ENCODE measurements at places on chromosomes 1 and 21.

DNA sequence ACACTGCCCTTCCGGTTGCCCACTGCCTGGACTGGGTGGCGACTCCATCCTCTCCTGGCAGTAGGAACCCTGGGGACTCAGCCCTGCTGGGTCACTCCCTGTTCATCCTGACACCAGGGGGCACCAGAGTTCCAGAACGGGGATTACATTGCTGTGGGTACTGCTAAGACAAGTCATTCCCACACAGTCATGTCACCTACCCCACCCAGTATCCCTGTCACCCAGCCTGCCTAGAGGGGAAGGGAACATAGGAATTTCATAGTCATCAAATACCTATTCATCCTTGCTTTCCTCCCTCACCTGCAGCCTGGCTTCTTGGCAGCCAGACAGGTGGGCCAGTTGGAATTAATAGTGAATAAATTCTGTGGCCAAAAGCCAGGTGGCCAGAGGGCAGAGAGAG, 9.8 kb upstream of the SFN start:
- DNase-seq, result peak; percentile 62

DNA sequence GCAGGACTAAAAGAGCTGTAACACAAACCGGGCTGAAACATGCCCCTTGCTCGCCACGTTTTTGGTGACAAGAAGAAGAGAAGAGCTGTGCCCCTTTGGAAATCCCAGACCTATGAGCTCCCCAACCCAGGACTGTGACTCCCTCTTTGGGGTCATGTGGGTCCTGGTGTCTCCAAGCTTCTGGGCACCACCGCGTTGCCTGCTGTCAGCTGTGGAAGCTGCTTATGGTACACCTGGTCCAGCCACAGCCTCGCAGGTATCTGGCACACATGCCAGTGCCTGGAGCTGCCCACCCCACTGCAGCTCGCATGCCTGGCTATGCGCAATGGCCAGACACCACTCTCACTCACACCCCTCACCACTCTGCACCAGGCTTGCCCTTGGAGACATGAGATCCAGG, 171.8 kb downstream of the MATN1 start:
- no peak for DNase-seq

DNA sequence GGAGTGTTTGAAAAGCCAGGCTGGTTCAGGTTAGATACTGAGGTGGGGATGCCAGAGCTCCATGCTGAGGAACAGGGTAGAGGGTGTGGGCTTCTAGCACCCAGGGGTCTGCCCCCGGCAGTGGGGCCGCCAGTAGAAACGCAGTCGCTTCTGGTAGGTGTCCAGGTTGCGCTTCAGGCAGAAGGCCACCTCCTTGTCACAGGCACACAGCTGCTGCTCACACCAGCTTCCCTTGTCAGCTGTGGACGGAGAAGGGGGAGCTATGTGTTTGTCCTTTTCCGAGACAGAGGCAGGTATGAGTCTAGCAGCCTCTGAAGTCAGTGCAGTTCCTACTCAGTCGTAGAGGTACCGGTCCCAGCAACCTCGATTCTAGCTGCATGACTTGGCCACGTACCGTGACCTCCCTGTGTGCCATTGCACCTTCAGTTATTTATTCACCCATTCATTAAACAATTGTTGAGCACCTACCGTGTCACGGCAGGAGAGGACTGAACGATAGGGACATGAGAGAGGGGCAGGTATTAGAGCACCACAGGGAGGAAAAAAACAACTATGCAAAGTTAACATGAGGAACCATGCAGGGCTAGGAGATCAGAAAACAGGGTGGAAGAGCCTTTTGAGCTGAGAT, 5.2 kb downstream of the PLA2G2D start:
- DNase-seq, result no peak

GRCh38 chr21:31042080-31042464, 3.8 kb upstream of the KRTAP19-8 start:
- DNase-seq, result no peak

GRCh38 chr1:1270813-1271212, 2.8 kb downstream of the UBE2J2 start:
- no peak for DNase-seq

DNA sequence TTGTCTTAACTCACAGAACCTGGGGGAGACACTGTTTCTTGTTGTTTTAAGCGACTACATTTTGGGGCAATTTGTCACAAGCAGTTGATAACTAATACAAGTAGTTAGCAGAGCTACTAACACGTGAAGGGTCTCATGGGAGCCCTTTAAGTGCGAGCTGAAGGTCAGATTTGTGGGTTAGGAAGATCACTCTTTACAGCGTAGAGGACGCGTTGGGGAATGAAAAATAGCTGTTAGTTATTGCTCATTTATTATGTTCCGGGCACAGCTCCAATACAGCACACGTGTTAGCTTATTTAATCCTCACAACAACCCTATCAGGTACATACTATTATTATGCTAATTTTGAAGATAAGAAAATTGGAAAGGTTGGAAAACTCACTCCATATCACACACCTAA, 95.9 kb downstream of the ACTL8 start:
- no peak for DNase-seq

DNA sequence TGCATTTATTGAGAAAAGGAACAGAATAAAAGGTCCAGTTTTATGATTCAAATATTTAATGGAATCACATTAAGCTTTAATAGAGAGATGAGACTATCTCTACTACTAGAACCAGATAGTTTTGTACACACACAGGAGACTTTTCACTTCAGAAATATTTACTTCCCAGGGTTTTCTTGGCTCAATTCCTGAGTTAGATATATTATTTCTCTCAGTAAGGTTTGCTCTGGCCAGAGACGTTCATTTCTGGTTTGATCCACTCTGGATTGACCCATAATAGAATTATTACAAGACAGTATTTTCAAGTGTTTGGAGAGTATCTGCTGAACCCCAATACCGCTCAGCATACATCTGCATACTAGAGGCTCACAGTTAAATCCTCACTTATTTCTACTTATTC, 1.3 kb upstream of the RCOR3 start:
- no peak for DNase-seq

DNA sequence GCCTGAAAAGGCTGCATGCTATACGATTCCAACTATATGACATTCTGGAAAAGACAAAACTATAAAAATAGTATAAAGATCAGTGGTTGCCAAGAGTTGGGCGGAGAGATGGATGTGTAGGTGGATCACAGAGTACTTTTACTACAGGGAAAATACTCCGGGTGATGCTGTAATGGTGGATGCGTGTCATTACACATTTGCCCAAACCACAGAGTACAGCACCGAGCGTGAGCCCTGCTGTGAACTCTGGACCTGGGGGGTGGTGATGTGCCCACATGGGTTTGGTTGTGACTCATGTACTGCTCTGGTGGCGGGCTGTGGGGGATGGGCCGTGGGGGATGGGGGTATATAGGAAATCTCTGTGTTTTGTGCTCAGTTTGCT, 162.7 kb upstream of the COL6A1 start:
- peak; percentile 52 for DNase-seq

- DNase-seq, result no peak
Measured at GRCh38 chr1:220044678-220045355, 1.5 kb downstream of the EPRS1 start.

DNA sequence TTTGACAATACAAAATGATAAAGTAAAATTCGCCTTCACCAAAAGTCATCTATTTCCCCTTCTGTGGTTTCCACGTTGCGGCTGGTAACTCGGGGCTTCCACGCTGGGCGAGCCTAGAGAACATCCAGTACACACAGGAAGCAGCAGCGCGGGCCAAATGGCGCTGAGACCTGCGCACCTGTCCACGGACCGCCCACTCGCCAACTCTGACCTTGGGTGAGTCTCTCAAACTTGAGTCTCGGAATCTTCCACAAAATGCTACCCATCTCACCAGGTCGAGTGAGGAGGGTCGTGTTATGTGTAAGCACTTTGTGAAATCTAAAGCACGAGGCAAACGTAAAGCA, 820 bp upstream of the TTF2 start:
- DNase-seq, result peak; percentile 27

DNA sequence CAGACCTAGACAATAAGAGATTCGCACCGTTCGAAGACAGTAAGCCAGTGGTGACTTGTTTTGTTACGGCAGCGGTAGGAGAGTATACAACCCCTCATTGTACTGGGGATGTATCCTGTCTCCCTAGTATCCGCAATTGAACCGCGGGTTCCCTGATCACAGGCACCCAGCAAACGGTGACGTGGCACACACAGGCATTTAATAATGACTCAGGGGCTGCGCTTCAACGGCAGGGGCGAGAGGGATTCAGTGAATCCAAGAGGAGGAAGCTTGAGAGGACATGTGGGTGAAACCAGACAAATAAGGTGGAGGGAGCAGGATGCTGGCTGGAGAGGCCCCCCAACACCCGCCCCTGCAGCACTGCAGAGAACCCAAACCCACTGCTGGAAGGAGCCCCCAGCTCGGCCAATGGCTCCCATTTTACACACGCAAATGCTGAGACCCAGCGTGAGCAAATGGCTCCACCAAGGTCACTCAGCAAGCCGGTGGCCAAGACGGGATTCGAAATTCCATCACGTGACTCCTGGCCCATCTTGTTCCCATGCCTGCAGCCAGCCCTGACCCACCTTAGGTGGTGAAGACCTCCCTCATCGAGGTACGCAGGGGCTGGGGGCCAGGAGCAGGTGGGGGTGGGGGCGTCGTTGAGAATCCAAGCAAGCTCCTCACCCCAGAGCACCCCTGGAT, 149.9 kb downstream of the SYF2 start:
- no peak for DNase-seq

DNA sequence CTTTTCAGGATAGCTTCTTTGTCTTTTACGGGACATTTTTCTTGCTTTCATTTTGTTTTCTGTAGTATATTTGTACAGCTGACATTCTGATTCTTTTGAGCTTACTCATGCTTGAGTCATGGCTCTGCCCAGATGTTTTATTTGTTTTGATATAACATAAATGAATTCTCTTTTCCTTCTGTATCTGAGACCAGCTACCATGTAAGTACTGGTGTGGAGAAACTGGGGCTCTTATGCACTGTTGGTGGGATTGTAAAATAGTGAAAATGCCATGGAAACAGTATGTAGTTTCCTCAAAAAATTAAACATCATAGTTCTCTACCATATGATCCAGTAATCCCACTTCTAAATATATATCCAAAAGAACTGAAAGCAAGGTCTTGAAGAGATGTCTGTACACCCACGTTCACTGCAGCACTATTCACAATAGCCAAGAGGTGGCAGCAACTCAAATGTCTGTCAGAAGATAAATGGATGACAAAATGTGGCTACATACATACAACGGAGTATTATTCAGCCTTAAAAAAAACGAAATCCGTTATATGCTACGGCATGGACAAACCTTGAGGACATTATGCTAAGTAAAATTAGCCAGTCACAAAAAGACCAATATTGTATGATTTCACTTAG, 61.4 kb downstream of the EIF2B3 start:
- DNase-seq, result no peak

GRCh38 chr1:175564119-175564518, 179.3 kb downstream of the TNR start:
- DNase-seq, result no peak

GRCh38 chr1:32946413-32946812, 18.2 kb downstream of the RNF19B start:
- DNase-seq, result no peak

GRCh38 chr1:64171246-64171645, 32.2 kb upstream of the UBE2U start:
- DNase-seq, result no peak

DNA sequence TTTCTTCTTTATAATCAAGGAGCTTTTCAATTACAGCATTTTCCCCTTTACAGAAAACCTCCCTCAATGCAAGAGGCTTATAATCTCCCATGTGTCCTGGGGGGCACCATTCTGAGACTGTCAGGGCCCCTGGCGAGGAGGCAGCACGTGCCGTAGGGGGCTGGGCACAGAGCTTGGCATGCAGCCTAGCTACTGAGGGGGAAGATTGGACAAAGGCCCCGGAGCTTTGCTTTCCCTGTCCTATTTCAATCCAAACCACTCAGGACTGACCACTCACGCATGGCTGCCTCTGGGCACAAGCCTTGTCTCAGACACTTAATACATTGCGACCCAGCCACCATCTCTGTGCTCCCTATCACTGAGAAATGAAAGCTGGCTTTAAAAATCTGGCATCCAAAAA, 2.8 kb upstream of the RAP1GAP start:
- DNase-seq, result no peak

- DNase-seq, result no peak
Measured at GRCh38 chr1:113106910-113107309, 33.9 kb downstream of the LRIG2 start.

DNA sequence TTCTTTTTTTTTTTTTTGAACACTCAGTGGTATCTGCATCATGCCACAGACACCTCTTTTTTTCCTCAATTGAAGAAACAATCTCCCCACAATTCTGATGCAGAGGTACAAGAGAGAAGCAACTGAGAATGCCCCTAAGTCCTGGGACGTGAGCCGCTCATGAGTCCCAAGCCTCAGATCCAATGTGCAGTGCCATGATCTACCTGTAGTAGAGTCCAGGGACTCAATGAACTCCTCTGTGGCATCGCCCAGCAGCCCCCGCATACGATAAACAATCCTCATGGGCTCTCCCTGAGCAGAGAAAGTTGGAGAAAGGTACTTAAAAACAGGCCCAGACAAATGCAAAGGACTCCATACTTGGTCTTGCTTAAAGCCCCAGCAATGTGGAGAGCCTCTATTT, 113.1 kb downstream of the UBR4 start:
- DNase-seq, result no peak

DNA sequence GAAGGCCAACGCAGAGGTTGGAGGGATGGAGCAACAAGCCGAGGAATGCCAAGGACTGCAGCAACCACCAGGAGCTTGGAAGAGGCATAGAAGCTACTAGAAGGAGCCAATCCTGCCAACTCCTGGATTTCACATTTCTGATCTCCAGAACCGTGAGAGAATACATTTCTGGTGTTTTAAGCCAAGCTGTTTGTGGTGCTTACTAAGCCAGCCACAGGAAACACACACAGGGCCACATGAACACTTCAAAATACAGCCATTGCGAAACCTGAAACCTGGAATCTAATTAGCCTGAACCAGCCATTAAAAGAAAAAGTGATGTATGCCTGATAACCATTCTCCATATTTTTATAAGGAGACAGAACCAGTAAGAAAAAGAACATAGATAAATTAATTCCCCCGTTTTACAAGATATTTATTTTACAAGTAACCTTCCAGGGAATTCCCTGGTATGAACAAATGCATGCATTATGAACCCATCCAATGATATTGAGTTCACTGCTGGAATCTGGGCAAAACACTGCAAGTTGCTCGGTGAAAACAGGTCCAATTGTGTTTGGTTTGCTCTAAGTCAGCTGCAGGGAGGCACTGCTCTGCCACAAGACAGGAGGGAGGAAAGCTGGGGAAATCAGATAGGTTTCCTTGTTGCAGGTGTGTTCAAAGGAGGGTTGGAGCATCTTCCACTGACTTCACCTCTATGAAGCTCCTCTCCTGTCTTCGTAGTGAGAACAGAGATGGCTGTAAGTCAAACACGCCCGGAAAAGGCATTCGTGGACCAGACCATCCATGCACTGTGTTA, 70.2 kb downstream of the ETS2 start:
- no peak for DNase-seq

DNA sequence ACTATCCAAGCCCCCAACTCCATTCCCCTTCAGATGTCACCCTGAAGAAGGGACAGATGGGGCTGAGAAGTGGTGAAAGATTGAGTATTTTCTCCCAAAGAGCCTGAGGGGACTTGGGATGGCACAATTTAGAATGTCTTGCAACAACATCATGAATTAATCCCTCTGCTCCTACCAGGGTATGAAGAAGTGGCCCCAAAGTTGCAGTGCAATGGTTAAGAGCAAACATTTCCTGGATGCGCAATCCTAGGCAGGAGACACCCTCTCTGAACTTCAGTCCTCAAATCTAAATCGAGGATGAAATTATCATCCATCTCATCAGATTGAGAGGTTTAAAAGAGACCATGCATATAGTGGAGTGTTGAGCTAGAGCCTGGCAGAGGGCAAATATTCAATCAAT, 28.6 kb upstream of the CITED4 start:
- no peak for DNase-seq

GRCh38 chr21:31308584-31308983, 35.5 kb downstream of the TIAM1 start:
- no peak for DNase-seq

All from stimulated activated CD8-positive, alpha-beta memory T cell treated with anti-CD3 and anti-CD28 coated beads, Interleukin-15, amount 100 ng/mL, for 24 hours (primary cell).